IPS DF 6.9 (cell line): ENCODE measurements at places on chromosomes 2 and 18.

DNA sequence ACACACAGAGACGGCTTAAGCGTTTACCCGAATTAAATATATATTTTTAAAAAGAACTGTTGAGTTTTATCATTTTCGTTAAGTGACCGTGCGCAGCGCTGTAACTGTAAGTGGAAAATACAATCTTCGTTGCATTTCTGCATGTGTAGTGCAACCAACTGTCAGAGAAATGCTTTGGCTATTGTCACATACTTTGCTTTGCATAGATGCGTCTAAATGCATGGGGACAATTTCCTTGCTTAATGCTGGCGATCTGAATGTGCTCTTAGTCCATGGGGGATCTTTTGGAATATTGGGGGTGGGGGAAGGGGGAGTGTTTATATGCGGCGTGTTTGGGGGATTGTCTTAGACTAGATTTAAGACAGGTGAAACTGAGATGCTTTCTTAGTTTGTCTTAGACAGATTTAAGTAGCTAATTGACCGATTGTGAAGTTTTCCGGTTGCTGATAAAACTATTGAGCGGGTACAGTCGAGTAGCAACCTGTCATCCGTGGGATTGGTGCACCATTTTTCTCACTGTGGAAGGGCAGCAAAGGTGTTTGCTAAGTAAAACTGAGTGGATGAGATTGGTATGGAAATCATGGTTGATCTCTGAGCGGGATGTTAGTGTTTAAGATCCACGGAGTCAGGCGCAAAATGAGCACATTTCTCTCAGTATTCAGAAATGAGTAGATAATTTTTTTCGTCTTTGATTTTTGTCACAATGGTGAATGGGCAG, 476 bp downstream of the VSNL1 start:
- no peak for DNase-seq

DNA sequence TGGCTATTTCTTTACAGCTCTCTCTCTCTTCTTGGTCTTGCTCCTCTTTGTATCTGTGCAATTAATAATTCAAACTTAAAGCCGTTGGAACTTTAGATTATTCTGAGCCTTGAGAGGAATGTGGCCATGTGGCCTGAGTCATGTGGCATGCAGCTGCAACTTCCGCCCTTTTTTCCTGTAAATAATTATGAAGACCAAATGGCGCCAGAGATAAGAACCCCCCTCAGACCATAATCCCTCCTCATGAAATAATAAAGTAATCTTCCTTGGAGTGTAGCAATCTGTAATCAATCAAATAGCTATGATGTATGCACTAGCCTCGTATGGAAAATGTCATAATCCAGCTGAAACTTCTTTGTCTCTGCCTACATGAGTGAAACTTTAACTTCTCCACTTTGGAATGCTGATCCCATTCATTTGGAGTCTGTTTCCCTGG, 13.5 kb upstream of the TWSG1 start:
- no peak for DNase-seq

DNA sequence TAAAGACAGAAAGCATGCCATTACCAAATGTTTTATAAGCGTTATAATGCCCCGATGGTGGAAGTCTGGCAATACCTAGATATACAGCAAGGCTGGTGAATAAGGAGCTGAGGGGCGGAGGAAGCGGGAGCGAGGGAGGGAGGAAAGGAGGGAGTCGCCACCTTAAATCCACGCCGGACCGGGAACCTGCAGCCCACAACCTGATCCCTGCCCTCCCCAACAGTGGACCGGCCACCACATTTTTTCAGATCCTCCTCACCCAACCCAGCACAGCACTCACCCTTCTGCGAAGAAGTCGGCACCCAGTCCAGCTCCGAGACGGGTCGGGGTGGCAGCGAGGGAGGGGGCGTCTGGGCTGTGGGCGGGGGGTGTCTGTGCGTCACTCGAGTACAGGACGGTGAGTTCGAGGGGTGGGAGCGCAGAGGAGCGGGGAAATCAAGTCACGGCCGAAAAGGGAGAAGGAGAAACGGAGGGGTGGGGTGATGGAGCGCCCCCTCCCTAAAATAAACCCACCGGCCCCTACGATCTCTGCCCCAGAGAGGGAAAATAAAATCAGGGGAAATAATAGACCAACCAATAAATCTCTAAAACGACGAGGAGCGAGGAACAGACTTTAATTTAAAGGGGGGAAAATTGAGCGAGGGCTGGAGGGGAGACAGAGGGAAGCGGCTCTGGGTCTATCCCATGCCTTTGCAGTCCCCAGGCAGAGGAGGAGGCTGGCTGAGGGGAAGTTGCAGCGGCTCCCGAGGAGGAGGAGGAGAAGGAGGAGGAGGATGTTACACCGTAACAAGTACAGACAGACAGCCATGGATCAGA, 96.5 kb upstream of the SERTAD2 start:
- DNase-seq: no peak

DNA sequence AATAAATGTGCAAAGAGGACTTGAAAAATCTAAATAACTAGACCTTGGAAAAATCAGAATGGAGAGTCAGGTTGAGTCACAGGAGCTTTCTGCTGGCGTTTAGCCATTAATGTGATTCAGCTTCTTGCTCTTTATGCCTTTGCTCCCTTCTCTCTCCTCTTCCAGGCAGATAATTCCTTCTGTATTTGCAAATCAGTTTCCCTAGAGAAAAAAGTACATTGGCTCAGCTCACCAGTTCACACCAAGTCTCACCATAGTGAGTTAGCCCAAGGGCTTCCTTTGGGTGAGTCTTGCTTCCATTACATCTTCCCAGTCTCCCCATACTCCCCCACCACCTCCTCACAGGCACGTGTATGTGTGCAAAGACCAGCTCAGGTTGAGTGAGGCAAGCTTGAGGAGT, 73.6 kb downstream of the CYBRD1 start:
- DNase-seq: no peak

DNA sequence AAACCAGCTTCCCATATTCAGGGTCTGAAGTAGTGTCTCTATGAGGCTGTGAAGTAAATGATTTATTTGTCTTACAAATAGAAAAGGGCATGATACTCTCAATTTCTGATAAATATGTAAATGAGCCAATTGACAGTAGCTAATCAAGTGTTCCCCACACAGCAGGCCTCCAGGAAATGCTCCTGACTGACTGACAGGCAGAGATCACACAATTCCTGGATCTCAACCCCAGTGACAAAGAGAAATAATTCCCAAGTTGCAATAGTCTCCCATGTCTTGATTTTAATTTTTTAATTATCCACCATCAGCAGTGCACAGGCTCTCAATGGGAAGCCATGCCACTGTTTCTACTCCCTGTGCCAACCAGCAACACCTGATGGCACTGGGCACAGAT, 390.4 kb downstream of the SOX11 start:
- no peak for DNase-seq

DNA sequence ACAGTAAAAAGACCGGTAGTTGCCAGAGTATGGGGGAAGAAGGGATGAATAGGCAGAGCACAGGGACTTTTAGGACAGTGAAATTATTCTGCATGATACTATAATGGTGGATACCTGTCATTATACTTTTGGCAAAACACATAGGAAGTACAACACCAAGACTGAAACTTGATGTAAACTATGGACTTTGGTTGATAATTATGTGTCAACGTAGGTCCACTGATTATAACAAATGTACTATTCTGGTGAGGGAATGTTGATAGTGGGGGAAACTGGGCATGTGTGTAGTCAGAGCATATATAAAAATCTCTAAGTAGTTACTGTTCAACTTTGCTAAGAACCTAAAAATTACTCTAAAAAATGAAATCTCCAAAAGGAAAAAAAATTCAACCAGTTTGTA, 629.7 kb downstream of the CCDC85A start:
- no peak for DNase-seq

- DNase-seq: no peak
Measured at GRCh38 chr2:71082402-71083252, 14.2 kb downstream of the NAGK start.

GRCh38 chr2:114714313-114714712, 271.9 kb downstream of the DPP10 start:
- DNase-seq: no peak

DNA sequence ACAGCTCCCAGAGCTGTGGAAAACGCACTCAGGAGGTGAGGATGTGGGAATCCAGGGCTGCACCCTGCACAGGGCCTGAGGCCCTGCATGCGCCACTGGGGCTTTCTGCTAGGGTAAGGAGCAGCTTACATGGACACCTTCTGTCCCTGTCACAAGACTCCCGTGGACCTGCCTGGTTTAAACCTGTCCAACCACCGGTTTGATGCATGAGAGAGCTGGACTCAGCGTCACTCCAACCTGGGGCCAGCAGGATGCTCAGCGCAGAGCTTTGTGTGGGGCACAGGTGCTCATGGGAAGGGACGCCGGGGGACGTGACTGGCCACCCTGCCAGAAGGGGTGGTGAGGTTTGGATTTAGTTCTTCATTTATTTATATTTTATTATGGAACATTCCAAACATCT, 24.2 kb downstream of the SNORC start:
- DNase-seq: no peak

DNA sequence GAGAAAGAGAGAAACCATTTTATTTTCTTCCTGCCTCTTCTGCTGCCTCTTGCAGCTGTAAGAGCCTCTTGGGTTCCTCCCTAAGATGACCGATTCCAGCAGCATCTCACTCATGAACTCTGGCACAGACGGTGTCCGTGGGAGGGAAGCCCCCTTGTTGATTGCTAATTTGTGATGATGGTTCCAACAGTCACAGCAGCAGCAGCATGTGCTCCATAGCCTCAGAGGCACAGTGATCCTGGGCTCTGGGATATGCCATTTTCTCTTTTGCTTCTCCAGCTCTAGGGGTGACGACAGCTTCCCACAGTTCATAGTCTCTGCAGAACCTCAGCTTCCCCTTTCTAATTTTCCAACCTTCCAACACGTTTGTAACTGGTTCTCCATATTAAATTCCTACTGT, 324.2 kb upstream of the HS6ST1 start:
- DNase-seq: no peak

- DNase-seq: no peak
Measured at GRCh38 chr2:232339121-232340081, 39.1 kb upstream of the ALPP start.

- no peak for DNase-seq
Measured at GRCh38 chr2:29723255-29724001, 198.0 kb downstream of the ALK start.

DNA sequence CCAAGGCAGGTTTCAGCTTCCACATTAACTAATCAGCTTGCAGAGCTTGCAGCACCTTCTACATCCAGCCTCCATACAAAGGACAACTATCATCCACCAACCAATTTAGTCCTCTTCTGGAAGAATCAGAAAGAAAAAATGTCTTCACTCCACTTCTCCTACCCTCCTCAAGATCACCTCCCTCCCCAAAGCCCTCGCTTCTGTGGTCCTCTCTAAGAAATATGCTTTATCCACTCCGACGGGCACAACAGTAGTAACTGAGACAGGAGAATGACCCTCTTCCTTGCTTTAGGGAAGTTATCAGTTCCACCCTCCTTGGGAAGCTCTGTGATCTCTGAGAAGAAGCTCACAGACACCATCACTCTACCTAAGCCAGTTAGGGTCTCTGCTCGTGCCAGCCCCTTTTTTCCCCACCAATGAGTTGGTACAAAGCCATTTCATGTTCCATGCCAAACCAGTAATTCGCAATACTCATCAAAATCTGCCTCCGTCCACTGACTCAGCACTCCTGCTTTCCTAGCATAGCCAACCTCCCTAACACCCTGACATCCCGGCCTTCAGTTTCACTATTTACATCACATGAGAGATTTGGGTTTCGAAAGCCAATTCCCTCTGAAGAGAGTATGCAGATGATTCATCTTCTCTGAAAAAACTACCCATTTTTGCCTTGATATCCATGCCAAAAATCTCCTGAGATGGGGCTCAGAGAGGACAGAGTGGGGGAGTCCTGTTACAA, 114.1 kb upstream of the PKDCC start:
- DNase-seq: no peak
